ENCODE measurements at places on chromosomes 5 and 9.

GRCh38 chr5:157354800-157355199 is 88.9 kb downstream of the CYFIP2 start:
- peak; percentile 51 for ATAC-seq

DNA sequence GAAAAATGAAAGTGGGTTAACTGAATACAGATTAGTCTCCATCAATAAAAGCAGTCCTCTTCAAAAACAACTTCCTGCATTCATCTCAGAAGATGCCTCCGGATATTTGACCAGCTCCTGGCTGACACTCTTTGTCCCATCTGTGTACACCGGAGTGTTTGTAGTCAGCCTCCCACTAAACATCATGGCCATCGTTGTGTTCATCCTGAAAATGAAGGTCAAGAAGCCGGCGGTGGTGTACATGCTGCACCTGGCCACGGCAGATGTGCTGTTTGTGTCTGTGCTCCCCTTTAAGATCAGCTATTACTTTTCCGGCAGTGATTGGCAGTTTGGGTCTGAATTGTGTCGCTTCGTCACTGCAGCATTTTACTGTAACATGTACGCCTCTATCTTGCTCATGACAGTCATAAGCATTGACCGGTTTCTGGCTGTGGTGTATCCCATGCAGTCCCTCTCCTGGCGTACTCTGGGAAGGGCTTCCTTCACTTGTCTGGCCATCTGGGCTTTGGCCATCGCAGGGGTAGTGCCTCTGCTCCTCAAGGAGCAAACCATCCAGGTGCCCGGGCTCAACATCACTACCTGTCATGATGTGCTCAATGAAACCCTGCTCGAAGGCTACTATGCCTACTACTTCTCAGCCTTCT is 16.6 kb downstream of the F2R start:
- no peak for ATAC-seq

GRCh38 chr5:92962752-92963151 is 618.3 kb downstream of the NR2F1-AS1 start:
- no peak for ATAC-seq

DNA sequence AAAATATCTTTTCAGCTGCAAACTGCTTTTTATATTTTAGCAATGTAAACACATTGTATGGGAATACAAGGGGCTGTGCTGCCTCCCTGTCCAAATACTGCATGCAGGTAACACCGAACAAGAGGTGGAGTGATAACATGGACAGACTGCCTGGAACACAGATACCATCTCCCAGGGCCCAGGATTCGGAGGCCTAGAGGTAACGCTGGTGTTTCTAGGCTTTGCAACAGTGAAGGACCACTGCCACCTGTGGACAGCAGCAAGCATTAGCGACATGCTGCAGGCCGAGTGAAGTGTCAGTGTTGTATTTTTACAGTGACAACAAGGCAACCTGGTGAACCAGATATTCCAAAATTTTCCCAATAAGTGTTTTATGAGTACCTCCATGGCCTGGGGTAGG is 379.1 kb downstream of the DMRT2 start:
- no peak for ATAC-seq

GRCh38 chr5:150918613-150919012 is 13.8 kb upstream of the ZNF300 start:
- ATAC-seq = peak; percentile 69

DNA sequence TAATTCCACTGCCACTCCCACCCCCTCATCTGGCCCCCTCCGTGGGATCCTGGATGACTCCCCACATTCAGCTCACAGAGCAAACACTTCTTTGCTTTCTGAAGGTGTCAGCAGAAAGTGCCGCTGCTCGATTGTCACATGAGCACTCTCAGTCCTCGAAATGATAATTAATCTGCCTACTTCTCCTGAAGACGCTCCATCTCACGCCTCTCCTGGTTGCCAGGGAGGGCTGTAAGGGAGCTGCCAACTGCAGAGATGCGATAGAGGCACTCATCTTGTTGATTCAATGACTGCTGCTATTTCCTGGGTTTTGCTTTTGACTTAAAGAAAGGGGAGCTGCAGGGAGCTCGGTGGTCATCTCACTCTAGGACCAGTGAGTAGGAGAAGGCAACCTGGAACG is 206.5 kb downstream of the DAB2IP start:
- no peak for ATAC-seq

- peak; percentile 67 for ATAC-seq
Observed at GRCh38 chr9:94672811-94673487, 33.6 kb upstream of the FBP1 start.

- no peak for ATAC-seq
Observed at GRCh38 chr9:13991395-13991794, 322.5 kb downstream of the NFIB start.

DNA sequence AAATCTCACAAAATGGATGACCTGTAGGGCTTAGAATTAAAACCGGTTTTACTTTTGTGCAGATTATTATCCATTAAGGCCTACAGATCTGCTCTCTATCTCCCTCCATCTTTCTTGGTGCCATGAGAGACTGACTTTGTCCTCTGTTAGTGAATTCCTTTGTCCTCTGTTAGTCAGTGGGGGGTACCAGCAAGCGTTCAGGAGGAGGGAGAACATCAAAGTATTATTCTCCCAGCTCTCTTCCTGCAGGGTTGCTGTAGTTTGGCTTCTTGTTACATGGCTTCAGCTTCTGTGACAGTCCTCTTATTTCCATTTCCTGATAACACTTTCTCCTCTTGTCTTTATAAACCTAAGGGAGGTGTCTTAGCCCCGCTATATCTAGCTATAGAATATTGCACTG is 850.5 kb upstream of the SEMA6A start:
- ATAC-seq = no peak

DNA sequence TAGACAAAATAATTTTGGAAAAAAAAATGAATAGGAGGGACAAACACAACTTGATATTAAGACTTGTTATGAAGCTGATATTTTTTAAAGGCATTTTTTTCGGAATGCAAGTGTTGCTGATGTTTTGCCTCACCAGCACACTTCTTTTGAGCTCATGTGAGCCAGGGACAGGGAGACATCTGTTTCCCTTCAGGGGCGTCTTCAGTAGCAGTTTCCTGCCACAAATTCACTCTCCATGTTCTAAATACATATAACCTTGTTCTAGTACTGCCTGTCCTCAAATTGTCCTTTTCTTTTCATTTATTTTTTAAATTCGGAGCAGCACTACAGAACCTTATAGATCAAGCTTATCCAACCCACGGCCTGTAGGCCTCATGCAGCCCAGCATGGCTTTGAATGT is 316.0 kb upstream of the PAPPA start:
- no peak for ATAC-seq

- no peak for ATAC-seq
Observed at GRCh38 chr9:106467865-106468164, 395.2 kb upstream of the ZNF462 start.

- ATAC-seq = peak; percentile 61
Observed at GRCh38 chr5:172162323-172162986, 25.6 kb downstream of the STK10 start.

DNA sequence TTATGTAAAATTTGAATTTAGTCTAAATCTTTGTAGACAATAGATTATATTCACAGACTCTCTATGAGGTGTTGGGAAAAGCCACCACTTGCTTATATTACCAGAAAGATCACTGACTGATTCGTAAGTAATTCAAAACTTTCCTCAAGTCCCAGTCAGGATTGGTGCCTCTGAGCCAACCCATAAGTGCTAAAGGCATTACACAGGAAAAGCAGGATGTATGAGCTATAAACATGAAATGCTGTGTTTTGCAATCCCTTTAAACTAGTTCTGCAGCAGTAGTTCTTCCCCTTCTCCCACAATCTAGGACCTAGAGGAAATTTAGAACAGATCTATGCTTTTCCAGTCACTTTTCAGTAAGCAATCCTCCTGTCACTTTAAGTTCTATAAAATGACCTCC is 48.0 kb downstream of the SHLD3 start:
- ATAC-seq = no peak

DNA sequence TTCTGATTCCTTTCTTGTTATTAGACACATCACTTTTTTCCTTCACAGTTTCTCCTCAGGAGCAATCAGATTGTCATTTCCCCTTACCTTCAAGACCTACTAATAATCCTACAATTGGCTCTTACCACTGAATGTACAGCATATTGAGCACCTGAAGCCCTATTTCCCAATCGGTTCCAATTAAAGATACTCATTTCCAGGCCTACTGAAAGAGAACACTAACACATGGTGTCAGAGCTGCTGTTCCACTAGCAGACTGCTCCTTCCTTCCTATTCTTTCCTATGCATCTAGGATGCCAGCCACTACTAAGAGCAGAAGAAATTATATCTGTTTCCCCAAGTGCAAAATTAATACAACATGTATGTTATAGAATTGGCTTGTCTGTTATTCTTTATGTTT is 34.6 kb downstream of the SKIC3 start:
- ATAC-seq = no peak

DNA sequence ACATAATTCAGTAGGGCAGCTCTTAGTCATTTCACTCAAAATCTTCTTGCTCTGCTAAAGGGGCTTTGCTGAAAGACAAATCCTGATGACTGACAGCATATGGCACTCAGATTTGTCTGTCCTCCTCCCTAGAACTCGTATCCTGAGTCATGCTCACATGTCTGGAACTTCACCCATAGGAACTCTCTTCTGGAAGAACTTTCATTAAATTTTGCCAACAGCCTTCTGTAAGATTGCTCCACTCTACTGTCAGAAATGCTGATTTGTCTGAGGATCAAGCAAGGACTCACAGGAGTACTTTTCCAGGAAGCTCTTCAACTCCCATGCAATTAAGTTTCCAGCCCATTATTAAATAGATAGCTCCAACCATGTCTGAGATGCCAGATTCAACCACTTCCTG is 59.8 kb upstream of the SNX2 start:
- peak; percentile 47 for ATAC-seq

DNA sequence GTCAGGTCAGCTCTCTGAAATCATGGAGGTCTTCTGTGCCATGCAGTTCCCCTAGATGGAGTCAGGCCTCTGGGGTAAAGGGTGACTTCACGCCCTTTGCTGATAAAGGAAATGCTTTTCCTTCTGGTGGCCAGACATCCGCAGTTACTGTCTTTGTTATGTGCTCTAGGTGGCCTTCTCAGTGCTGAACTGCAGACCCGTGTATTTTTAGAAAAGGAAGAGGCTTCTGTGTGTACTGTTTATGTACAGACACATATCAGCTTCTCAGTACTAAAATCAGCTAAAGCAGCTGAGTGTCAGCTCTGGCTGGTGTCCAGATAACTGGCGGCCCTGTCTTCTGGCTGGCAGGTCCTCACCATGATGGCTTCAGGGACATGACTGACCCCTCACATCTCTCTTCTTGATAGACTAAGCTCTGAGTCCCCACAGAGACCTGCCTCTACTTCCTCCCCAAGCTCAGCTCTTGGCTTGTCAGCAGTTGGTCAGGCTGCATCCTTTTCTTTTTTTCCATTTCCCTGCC is 75.3 kb downstream of the ARHGAP26 start:
- ATAC-seq = no peak

- ATAC-seq = no peak
Observed at GRCh38 chr5:27592231-27592630, 553.8 kb upstream of the CDH9 start.

DNA sequence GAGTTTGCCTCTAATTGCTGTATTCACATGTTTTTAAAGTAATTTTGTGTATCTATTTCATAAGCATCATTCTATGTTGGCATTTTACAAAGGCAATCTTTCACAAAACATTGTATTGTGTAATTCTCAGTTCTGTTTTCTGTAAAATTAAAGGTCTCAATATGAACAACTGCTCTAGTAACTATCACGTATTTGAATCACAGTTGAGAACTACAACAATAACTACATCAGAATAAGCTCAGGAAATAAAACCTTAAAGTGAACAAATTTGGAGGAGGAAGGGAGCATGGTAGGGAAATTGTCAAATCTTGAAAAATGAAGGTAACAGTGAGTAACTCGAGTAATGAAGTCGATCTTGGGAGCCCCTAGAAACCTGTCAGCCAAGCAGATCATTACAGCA is 22.5 kb upstream of the CAMK4 start:
- no peak for ATAC-seq

- no peak for ATAC-seq
Observed at GRCh38 chr5:24819841-24820240, 175.1 kb upstream of the CDH10 start.

- no peak for ATAC-seq
Observed at GRCh38 chr9:83471241-83471640, 67.0 kb downstream of the FRMD3 start.

DNA sequence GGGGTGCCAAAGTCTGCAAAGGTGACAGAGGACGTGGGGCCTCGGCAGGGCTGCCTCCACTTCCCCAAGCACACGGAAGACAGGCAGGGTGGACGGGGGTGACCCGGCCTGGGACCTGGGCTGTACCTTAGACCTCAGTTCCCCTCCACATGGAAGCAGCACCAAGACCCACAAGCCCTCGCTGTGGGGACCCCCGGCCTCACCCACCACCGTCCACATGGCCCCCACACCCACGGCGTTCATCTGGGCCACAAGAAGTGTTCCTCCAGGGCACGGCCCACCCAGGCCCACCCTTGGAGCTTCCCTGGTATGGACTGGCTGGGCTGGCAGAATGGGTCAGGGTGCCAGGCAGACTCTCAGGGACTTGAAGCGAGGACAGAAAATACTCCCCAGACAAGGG is 45.8 kb upstream of the NKD2 start:
- no peak for ATAC-seq

- ATAC-seq = peak; percentile 84
Observed at GRCh38 chr9:134294153-134295071, 31.8 kb upstream of the RXRA start.

Measured in SK-N-SH treated with all-trans-retinoic acid at 6 μM for 48 hours (cell line).